ENCODE measurements at places on chromosomes 12 and 14. TPM values are rescaled to one million over a fixed set of nuclear protein-coding genes. Genes with fewer than 3 reads are reported as not detected.
A peak's percentile ranks its signal among the peaks of the same experiment; 100 is the strongest.

DNA sequence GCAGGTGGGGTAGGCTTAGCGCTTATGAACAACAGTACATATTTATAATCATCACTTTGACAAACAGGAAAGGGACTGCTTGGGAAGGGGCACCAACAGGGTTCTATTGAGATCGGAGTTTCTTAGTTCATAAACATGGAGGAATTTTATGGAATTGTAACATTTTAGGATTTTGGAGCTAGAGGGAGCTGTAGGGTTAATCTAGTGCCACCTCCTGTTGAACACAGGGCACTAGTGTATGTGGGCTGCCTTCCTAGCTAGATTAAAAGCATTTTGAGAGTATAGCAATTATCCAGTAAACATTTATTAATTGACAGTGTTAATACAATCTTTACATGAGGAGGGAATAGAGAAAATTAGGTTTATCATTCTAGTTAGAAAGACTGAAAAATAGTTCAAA is 23.1 kb upstream of the TBC1D30 start:
- DNase-seq: peak; percentile 17

GRCh38 chr12:93758801-93759373 is 81.7 kb downstream of the CRADD start:
- DNase-seq: no peak

Gene AJUBA
- 61.0 TPM for total RNA-seq

GRCh38 chr12:47878918-47879481 is 25.8 kb downstream of the VDR start:
- DNase-seq: no peak

- no peak for DNase-seq
Measured at GRCh38 chr14:93891756-93892504, 35.2 kb upstream of the FAM181A start.

- DNase-seq: no peak
Measured at GRCh38 chr12:103580026-103580425, 7.0 kb upstream of the STAB2 start.

DNA sequence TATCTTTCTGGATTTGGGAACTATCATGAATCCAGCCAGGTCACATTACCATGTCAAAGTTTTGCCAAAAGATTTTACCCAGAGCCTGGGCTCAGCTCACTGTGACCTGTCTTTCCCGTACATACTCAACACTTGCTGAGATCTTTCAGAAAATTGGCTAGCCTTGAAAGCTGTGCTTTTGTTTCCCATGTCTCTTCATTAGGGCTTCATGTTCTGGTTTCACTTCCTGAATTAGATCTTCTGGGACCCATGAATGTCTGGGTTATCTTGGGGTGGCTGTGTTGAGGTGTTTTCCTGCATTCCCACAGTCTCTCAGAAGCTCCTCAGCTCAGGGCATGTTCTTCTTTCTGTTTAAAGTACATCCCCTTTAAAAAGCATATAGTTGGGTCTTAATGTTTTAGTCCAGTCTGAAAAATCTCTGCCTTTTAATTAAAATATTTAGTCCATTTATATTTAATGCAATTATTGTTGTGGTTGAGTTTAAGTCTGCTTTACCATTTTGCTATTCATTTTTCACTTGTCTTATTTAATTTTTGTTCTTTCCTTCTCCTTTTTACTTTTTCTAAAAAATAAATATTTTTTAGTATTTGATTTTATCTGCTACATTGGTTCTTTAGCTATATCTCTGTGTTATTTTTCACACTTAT is 242.7 kb downstream of the VRK1 start:
- no peak for DNase-seq

Gene OGFOD2
- total RNA-seq: 21.4 TPM

GRCh38 chr12:65170209-65170881 is 962 bp downstream of the LEMD3 start:
- peak; percentile 27 for DNase-seq

Gene POTEM
- not detected for total RNA-seq

DNA sequence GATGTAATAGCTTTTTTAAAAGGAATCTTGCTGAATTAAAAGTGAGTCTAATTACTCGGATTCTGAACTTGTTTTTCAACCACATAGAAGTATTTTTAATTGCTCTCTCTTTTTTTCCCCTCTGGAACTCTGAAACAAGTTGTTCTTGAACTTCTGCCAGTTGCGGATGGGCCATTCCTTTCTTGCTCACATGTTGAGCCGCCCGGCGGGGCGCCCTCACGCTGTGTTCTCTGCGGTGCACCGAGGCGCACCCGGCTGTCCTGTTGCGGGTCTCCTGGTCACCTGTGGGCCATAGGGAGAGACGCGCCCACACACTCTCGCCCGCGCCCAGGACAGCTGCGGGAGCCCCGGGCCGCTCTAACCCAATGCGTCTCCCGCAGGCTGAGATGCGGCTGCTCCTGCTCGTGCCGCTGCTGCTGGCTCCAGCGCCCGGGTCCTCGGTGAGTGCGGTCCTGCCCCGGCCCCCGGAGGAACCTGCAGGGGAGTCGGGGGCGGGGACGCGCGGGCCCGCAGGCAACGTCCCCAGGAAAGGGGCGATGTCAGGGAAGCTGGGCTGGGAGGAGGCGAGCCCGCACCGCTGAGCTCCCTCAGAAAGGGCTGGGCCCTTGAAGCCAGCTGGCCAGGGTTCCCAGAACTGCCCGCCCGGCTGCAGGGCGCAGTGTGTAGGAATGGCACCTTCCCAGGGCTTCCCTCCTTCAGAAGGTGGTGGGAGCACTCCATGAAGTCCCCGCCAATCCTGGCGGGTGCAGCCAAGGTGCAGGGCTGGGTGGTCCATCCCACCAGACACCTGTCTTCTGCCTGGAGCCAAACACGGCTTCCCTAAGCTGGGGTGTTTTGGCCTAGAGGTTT is 2.3 kb downstream of the PAPLN start:
- DNase-seq: no peak

DNA sequence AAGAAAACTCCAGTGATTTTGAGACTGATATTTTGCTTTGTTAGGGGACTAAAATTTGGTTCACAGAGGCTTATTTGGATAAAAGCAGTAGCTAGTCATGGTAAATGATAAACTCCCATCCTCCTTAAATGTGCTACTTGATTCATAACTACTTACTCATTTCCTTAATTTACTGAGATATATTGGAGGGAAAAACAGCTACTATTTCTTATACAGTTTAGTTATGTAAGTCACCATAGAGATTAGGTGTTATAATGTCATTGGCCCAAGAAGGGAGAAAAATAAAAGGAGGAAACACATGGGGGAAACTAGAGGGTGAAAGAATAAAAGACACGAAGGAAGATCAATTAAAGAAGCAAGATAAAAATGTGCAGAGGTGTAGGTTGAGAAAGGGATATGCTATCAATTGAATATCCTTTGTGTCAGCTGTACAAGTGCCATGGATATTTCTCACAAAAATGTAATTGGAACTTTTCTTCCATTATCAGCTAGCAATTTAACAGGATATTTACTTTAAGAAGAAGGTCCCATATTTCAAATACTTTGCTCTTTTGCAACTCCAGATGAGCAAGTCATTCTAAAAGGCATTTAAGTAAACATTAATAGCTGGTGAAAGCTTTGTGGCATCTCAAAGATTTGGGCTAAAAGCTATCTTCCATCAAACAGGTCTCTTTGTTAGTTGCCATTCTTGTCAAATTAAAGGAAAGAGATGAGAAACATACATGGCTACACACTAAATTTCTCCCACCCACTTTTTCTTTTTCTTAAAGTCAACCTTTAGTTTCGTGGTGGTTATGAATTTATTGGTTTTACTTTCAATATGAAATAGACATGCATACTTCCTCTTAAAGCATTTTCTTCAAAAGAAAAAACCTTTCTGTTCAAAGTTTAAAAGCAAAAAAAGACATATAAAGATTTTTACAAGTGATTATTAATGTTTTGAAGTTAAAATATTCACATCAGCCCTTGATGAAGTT is 439.5 kb downstream of the CCER1 start:
- DNase-seq: no peak

Gene LTB4R2
- 7.7 TPM for total RNA-seq

DNA sequence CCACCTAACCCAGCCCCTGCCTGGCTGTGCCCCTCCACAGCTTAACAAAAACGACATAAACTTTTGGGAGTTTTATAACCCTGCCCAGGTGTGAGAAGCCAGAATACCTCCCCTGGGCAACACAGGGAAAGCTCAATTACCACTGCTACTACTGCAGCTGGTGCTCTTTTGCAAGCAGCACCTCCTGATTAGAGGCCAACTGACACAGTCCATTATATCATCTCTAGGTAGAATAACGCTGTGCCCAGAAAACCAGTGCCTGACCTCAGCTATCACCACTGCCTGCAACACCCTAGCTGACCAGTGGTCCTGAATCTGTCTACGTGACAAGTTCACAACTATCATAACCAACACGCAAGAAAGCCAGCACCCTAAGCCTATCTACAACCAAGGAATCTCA is 34.2 kb downstream of the MDM1 start:
- DNase-seq: no peak

- no peak for DNase-seq
Measured at GRCh38 chr12:76201758-76202157, 117.3 kb upstream of the NAP1L1 start.

- DNase-seq: no peak
Measured at GRCh38 chr12:25283006-25283405, 32.3 kb upstream of the KRAS start.

DNA sequence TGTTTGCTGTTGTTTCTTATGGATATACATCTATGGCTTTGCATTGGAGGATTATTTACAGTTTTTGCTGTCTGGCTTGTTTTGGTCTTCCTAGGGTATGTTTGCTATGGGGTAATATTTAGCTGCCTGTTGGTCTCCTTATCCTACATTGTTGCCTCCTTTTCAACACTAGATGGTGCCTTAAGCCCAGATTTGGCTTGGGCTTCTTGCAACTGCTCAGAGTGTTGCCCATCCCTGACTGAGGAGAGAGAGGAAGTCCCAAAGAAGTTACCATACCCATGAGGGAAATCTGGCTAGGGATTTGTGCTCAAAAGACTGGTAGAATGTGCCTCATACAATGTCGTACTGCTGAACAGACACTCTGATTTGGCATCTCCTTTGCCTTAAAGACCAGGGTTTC is 94.6 kb upstream of the MUCL1 start:
- DNase-seq: peak; percentile 47

DNA sequence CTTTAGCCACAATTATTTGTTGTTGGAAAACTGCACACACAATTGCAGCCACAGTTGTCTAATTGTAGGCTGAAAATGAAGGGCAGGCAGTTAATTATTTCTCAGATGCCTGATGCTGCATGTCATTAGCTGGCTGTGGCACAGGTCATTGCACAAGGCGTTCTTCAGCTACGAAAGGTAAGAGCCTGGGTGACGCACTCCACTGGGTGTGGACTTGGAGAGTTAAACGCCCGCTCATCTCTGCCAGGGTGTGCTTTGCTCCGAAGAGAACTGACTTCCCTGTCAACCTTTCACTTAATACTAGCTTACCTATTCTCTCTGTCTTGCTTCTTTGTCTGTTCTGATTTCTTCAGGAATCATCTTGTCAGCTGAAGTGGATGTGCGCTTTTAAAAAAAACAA is 91.4 kb upstream of the CPM start:
- DNase-seq: peak; percentile 33

Gene ALG10B
- total RNA-seq: 11.3 TPM

DNA sequence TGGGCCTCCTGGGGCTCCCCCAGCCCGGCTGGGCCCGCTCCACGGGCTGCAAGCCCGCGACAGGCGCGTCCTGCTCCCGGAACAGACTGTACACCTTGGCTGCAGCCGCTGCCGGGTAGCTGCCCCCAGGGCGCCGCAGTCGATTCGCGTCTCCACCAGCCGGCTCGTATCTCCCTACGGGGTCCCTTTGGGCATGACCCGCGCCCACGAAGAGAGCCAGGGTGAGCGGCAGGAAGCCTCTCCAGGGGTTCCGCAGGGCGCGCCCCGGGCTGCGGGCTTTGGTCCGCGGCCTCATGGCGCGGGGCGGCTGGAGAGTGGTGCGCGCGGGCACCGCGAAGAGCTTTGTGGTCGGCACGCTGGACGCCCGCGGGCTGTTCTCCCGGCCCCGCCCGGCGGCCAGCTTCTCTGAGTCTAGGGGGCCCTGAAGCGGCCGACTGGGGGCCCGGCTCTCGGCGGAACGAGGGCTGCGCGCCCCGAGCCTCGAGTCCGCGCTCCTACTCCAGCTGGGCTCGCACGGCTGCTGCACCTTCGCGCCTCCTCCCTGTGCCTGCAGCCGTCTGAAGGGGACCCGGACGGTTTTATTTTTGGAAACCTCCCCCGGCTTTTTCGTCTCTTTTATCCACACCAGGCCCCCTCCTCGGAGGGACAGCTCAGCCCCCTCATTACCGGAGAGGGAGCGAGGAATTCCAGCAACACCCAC is at the start of gene LTBP2:
TSS of gene LTBP2 (minus strand) at position 588 of the 700 bp plus-strand sequence. CDS start at position 295, 293 bp downstream.
- no peak for DNase-seq

GRCh38 chr12:31011746-31012566 is 61.7 kb upstream of the DDX11 start:
- DNase-seq: no peak

Gene OR11H6
- not detected for total RNA-seq

DNA sequence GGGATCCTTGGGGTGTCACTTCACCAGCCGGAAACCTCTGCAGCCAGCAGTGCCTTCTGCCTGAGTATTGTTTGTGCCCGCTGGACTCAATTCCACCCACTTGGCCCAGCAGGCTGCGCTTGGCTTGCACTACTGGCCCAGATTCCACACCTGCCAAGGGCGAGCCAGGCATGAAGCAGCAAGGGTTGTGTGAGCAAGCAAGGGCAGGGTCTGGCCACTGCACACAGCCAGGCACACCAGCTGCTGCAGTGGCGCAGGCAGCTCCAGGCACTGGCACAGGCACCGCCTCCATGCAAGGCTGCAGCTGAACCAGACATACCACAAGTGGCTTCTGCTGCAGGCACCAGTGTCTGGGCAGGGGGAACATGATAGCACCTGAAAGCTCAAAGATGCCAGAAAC is 99.5 kb downstream of the NUAK1 start:
- DNase-seq: no peak

GRCh38 chr12:131682510-131682895 is 28.4 kb upstream of the SFSWAP start:
- no peak for DNase-seq

GRCh38 chr12:111296906-111297463 is 71.9 kb downstream of the PHETA1 start:
- DNase-seq: no peak

DNA sequence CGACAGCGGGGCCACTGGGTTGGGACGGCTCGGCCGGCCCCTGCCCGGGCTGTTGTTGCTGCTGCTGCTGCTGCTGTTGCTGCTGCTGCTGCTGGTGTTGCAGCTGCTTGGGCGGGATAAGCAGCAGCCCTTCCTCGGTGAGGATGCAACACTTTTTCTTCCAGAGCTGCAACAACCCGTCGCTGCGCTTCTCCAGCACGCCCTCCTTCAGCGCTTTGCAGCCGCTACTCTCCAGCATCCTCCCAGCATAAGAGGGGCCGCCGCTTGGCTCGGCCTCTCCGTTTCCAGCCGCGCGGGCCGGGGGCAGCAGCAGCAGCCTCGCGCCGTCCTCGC is 529 bp downstream of the PHLDA1 start:
- no peak for DNase-seq

DNA sequence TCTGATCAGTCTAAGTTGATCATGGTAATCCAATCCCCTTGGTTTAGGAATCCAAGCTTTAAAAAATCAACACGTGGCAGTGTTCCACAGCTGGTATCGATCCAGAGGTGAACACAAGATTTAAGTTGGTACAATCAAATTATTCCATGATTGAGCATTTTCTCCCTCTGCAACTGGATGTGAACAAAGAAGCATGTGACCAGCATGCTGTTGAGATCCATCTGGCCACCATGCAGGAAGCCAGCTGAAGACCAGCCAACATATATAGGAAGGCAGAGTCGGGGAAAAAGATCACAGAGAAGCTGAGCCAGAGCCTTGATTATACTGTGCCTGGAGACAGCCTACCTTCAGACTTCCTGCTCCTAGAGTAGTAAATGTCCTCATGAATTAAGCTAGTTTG is 158.3 kb downstream of the SEC23A start:
- no peak for DNase-seq

- DNase-seq: peak; percentile 27
Measured at GRCh38 chr14:69055999-69056788, 77.1 kb upstream of the ACTN1 start.

Data from NCI-H460 (cell line).